Spinal cord (tissue), 10 donors: ENCODE measurements at places on chromosomes 7 and 10. TPM values are rescaled to one million over a fixed set of nuclear protein-coding genes. Genes with fewer than 3 reads are reported as not detected.

The ADAM8 gene
- 3.9 TPM for total RNA-seq

The MIOS gene
- total RNA-seq: 35.2 TPM

The UPK3B gene
- 1.3 TPM for total RNA-seq

The ABCC2 gene
- total RNA-seq: 0.66 TPM

The TAS2R3 gene
- total RNA-seq: 3.6 TPM

The HK1 gene
- 53.9 TPM for total RNA-seq

The GIMAP4 gene
- total RNA-seq: 21.5 TPM

The CTBP2 gene
- total RNA-seq: 79.6 TPM

The SRGN gene
- 75.7 TPM for total RNA-seq

The PTPN20 gene
- total RNA-seq: 20.0 TPM

The CALD1 gene
- total RNA-seq: 162 TPM

The GIMAP6 gene
- 9.1 TPM for total RNA-seq

The PDE6C gene
- not detected for total RNA-seq
